ENCODE measurements at places on chromosomes 3 and 15. TPM values are rescaled to one million over a fixed set of nuclear protein-coding genes. Genes with fewer than 3 reads are reported as not detected.

Gene SETMAR
- 28.6 TPM for total RNA-seq

DNA sequence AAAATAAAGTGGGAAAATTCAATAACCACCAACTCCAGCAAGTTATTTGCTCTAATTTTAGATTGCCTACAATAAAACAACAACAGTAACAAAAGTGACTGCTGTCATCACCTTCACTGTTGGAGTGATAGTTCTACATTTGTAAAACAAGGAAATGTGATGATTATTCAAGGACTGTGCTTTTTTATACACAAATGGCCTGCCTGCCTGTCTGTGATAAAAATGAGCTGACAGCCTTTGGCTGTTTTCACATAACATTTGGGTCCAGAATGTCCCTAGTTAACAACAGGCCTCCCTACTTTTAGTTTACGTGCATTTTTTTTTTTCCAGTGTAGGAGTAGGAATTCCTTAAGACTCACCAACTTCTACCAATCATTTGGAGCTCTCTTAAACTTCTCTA is 768.8 kb downstream of the PDCD6IP start:
- no peak for DNase-seq

Gene ROPN1B
- total RNA-seq: not detected

GRCh38 chr15:101159096-101159935 is 92.5 kb downstream of the CHSY1 start:
- no peak for DNase-seq

Gene NMD3
- 55.5 TPM for total RNA-seq

Gene SLC6A20
- total RNA-seq: 0.09 TPM

- no peak for DNase-seq
Measured at GRCh38 chr3:26104851-26105251, 315.0 kb downstream of the OXSM start.

GRCh38 chr15:60411774-60412425 is 14.1 kb upstream of the ANXA2 start:
- DNase-seq: no peak

DNA sequence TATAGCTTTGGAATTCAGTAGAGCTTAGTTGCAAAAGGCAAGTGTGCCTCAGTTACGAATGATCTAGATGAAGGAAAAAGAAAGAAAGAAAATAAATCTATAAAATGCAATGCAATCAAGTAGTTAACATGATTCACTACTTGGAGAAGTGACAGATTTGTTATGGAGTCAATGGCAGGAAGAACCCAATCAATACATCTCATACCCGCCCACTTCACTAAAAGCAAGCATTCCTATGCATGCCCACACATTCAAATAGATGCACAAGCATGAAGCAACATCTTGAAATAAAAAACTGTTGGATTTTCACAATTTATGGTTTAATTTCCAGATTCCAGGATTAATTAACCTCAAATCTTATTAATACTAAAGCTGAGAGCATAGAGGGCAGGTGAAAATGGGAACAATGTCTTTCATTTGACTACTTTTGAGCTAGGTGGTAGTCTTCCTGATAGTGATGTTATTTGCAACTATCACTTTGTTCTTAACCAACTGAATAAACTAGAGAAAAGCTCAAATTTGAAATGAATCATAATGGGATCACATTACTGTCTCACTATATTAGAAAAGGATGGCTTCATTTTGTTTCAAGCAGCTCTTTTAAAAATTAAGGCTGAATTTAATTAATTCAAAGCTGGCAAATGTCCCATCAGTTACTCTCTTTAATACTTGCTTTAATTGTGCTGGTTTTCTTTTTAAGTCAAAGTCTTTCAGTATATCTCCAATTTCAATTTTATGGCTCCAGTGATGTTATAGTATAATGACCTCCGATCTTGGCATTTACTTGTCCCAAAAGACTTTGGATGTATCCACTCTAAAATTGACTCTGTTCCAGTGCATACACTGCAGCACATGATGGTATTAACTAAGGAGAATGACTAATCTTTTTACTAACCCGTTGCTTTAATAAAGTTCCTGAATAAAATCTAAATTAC is 46.7 kb upstream of the CCDC50 start:
- no peak for DNase-seq

GRCh38 chr15:32959077-32959476 is 235.4 kb downstream of the FMN1 start:
- DNase-seq: no peak

GRCh38 chr3:22536541-22536940 is 666.6 kb upstream of the UBE2E2 start:
- DNase-seq: no peak

DNA sequence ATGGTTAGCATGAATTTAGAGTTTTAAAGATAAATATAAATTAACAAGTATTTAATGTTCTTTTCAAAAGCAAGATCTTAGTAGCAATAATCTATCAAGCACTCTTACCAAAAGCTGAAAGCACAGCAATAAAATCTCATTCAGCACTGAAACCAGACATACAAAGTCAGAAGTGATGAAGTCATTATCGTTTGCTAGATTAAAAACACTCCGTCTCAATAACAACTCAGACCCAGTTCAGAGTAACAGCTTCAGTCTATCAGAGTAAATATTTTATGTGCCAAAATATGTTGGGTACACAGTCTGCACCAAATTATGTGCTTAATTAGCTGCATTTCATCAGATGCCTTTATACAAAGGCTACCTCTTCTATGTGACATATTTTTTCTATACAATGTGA is 41.6 kb downstream of the CPA3 start:
- DNase-seq: no peak

DNA sequence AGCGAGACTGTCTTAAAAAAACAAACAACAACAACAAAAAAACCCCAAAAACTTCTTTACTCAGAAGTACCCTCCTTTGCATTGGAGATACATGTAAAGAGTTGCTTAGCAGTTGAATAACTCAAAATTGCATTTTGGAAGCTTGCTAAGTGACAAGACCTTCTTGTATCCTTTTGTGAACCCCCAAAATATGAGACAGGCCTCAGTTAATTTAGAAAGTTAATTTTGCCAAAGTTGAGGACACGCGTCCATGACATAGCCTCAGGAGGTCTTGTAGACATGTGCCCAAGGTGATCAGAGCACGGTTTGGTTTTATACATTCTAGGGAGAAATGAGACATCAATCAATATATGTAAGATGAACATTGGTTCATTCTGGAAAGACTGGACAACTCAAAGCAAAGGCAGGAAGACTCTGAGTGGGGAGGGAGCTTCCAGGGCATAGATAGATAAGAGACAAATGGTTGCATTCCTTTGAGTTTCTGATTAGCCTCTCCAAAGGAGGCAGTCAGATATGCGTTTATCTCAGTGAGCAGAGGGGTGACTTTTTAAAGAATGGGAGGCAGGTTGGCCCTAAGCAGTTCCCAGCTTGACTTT is 1.7 kb upstream of the ARF4 start:
- no peak for DNase-seq

Gene DNAH1
- total RNA-seq: 2.3 TPM

DNA sequence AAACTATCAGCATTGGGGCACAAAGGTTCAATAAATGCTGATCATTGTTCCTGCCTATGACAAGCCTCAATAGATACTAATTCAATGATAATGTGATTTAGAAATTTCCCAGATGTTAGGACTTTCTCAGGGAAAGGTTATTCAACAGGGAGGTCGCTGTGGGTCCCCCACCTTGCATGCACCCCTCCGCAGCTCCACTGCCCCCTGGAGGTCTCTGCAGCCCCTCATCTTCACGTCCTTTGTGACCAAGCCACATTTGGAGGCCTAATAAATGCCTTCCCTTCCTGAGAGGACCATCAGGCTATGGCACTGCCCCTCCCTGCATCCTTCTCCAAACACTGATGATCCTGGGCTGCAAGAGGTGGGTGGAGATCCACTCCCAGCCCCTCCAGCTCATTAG is 50.2 kb downstream of the NOX5 start:
- peak; percentile 26 for DNase-seq

Gene ZIC1
- not detected for total RNA-seq

- no peak for DNase-seq
Measured at GRCh38 chr3:5184499-5184898, 3.0 kb upstream of the EDEM1 start.

DNA sequence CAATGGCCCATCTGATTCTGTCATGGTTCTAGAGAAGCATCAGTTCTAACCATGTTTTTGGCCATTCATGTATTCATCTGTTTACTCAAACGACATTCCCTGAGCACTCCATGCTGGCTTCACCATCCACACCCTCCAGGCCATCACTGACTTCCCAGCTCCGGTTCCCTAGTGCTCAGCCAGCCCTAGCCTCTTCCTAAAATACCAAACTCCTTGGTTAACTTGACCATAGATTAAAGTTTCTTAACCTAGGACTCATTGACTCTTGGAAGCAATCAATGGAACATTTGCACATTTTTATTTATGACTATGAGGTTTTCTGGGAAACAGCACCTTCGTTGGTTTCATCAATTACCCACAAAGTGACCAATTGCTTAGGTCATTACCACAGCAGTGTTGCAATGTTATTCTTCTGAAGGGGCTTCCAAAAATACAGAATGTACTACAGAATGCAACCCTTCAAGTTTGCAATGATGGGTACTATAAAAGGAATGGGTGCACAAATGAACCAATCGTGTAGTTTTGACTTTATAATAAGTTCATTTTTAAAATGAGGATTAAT is 27.2 kb upstream of the SLC25A36 start:
- DNase-seq: no peak

Gene SLC41A3
- 35.5 TPM for total RNA-seq

Gene GRM7
- total RNA-seq: 0.28 TPM

Gene NOP10
- total RNA-seq: 215 TPM

- no peak for DNase-seq
Measured at GRCh38 chr15:80604583-80605575, 90.2 kb upstream of the ABHD17C start.

Gene MCF2L2
- 6.4 TPM for total RNA-seq

- no peak for DNase-seq
Measured at GRCh38 chr3:142651711-142652110, 55.5 kb downstream of the PLS1 start.

DNA sequence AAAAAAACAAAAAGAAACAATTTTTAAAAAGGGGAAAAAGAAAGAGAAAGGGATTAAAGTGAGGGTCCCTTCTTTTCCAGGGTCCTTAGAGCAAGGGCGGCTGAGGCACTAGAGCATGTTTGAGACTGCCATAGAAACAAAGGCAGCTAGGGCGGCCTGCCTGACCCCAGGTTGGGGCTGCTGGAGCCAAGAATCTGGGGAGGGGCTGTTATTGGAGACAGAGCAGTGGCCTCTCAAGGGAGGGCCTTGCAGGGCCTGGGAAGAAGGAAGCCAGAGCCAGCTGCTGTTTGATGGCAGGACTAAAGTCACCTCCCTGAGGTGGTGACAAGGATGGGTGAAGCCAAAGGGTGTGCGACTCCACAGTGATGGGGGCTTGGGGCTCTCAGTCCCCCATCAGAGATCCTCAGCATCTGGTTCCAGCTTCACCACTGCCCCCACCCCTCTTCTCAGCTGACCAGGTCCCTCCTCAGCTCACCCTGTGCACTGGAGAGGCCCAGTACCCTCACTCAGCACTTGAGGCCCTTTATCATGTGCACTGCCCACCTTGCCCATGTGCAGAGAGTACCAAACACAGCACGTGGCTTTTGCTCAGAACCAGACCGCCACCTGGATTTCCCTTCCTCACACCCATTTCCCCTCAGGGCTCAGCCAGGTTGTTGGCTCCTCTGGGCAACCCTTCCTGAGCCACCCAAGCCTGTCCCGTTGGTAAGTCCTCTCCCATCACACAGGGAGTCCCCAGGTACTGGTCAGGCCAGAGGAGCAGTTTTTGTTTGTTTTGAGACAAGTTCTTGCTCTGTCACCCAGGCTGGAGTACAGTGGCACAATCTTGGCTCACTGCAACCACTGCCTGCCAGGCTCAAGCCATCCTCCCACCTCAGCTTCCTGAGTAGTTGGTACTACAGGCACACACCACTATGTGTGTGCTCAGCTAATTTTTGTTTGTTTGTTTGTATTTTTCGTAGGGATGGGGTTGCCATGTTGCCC is 1.7 kb downstream of the TMEM89 start:
- no peak for DNase-seq

DNA sequence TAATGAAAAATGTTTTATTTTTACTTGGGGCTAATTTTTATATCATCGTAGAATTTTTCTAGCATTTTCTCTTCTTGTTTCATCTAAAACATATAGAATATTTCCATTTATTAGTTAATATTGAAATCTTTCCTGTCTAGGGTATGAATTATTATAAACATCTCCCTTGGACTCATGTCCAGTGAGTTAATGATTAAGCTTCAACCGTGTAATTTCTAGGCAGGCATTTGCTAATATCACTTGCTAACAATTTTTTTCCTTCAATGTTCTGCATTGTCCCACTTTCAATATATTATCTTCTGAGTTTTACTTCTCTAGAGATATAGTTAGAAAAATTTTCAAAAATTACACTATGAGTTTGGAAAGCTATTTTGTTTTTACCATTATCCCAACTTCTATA is 1371.6 kb upstream of the EPHA6 start:
- DNase-seq: no peak

GRCh38 chr3:6799264-6799915 is 61.5 kb upstream of the GRM7 start:
- DNase-seq: peak; percentile 31

- DNase-seq: peak; percentile 75
Measured at GRCh38 chr3:13884851-13885703, 5.2 kb upstream of the WNT7A start.

Gene NUDT16
- total RNA-seq: 16.9 TPM
